ENCODE measurements at places on chromosomes 13 and 19. TPM values are rescaled to one million over a fixed set of nuclear protein-coding genes. Genes with fewer than 3 reads are reported as not detected.

The OR7C1 gene
- not detected for total RNA-seq

The FBXO27 gene
- total RNA-seq: 7.2 TPM

- DNase-seq: no peak
Measured at GRCh38 chr13:38766799-38767198, 79.9 kb downstream of the FREM2 start.

- DNase-seq: peak; percentile 72
Measured at GRCh38 chr19:18322318-18322758, 538 bp downstream of the LSM4 start.

The DCLK1 gene
- total RNA-seq: 80.0 TPM

The KCNK6 gene
- 3.7 TPM for total RNA-seq

The ZNF808 gene
- total RNA-seq: 23.6 TPM

The CRYL1 gene
- total RNA-seq: 21.3 TPM

The DCT gene
- under 0.01 TPM for total RNA-seq

- no peak for DNase-seq
Measured at GRCh38 chr19:42288387-42288786, 13.5 kb upstream of the PRR19 start.

DNA sequence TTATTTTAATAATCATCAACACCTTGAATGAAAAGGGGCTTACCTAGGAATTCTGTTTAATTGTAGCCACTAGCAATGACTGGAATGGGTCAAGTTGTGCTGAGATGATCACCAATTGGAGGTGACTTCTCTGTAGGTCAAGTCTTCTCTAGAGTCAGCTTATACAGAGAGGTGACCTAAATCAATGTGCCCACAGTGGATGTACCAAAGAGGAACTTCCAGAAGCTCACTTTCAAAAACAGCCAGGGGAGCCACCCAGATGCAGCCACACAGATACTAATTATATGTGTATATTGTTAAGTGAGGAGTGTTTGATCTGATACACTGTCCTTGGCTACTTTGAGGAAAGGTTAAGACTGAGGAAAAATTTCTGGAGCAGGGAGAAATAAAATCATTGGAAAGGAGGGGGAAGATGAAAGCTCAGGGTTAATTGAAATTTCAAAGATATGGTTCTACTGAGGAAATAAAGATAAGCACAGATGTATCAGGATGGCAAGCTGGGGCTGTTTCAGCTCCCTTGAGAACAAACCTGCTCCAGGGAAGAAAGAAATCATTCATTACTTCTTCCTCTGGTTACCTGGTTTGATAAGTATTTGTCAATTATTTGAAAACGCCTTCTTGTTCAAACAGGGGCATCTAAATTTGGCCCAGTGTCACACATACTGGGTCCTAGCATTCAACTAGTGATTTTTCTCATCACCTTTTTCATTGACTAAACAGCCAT is 5.1 kb downstream of the GPR183 start:
- DNase-seq: no peak

DNA sequence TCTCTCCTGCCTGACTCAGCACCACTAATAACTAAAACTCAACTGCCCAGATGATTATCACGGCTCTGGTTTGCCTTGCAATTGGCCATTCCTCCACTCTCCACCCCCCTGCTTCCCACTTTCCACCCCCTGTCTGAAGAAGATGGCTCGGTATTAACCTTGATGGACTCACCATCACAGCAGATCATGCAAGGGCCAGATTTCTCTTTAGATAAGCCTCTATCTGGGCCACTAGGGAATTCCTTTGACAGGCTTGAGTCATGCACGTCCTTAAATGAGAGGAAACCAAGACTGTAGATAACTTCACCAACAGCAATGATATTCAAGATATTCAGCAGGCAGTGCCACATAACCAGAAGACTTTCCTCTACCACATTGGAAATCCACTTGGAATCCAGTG is 131.1 kb upstream of the NBEA start:
- no peak for DNase-seq

GRCh38 chr13:48155848-48156247 is 60.9 kb upstream of the MED4 start:
- peak; percentile 61 for DNase-seq

GRCh38 chr19:41888926-41889325 is 5.9 kb downstream of the ARHGEF1 start:
- no peak for DNase-seq

The TUBB4A gene
- total RNA-seq: 0.41 TPM

DNA sequence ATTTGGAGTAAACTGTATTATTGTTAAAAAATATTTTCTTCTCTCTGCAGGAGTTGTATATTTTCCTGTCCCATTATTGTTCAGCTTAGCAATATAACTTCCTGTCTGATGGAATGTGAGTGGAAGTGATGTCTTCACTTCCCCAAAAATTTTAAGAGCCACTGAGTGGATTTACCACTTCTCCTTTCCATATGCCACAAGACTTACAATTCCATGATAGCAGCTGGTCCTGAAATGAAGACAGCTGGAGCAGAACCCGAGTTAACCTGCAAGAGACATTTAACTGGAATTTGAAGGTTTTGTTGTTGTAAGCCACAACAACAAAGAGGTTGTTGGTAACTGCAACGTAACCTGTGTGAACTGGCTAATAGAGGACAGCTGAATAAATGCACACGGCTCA is 23.4 kb upstream of the TBC1D4 start:
- DNase-seq: no peak

DNA sequence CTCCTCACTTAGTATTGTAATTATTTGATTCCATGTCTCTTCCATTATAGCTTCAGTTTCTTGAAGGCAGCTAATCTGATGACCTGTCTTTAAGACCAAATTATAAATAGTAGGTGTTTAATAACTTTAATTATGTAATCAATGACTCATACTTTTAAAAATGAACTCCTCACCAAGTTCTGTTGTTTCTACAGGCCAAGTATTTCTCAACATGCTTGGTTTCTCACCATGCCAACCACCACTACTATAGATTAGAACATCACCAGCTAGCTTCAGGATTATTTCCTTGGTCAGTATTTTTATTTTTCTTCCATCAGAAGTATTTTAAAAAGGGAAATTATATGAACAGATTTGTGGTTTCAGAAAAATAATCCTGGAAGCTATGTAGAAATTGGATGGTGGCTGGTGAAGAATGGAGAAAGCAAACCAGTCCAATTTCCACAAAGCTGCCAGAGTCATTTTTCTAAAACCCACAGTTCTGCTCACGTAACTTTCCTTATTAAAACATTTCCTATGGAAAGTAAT is 237.7 kb upstream of the DACH1 start:
- DNase-seq: no peak

DNA sequence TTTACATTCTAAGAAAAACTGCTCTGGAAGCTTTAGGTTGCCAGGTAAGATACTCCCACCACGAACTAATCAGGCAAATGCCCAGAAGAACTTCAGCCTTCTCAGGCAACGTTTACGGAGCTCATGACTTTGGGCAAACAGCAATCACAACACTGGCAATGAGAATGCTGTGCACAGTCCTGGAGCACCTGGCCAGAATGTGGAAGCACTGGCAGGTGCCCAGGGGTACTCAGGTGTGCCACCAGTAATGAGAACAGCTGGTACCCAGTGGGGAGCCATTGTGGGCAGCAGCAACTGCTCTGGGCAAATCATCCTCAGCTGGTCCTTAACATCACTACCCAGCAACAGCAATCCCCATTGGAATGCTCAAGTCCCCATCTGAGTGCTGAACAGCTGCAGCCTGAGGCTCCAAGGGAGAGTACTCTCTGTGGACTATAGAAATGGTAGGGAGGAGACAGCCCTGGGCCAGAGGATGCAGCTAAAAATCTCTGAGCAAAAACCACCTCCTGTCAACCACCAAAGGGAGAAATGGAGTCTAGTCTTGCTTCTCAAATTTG is 210.0 kb downstream of the FOXO1 start:
- no peak for DNase-seq

The PSG11 gene
- not detected for total RNA-seq

The VAV1 gene
- total RNA-seq: not detected

- no peak for DNase-seq
Measured at GRCh38 chr13:44281252-44282000, 92.2 kb upstream of the SERP2 start.

DNA sequence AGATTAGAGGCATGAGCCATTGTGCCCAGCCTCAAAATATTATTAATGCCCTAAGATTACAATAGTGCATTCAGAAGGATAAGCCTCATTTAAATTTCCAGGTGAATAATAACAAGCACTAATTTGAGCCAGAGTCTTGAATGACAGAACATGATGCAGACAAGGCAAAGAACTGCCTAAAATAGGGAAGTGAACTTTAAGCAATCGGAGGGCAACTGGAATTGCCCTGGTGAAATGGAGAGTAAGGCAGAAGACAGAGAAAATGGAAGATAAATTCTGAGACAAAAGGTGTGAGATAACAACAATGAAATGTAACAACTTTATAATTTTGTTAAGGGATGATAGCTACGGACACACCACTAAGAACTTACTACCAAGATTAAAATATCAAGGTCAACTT is 199.9 kb downstream of the DIAPH3 start:
- DNase-seq: no peak

The C1QTNF9B gene
- total RNA-seq: not detected

GRCh38 chr19:39745643-39746042 is 7.8 kb upstream of the CLC start:
- no peak for DNase-seq

The ILF3 gene
- 119 TPM for total RNA-seq

Data from fibroblast of the aortic adventitia (primary cell).